ENCODE measurements at places on chromosomes 6 and 20.

DNA sequence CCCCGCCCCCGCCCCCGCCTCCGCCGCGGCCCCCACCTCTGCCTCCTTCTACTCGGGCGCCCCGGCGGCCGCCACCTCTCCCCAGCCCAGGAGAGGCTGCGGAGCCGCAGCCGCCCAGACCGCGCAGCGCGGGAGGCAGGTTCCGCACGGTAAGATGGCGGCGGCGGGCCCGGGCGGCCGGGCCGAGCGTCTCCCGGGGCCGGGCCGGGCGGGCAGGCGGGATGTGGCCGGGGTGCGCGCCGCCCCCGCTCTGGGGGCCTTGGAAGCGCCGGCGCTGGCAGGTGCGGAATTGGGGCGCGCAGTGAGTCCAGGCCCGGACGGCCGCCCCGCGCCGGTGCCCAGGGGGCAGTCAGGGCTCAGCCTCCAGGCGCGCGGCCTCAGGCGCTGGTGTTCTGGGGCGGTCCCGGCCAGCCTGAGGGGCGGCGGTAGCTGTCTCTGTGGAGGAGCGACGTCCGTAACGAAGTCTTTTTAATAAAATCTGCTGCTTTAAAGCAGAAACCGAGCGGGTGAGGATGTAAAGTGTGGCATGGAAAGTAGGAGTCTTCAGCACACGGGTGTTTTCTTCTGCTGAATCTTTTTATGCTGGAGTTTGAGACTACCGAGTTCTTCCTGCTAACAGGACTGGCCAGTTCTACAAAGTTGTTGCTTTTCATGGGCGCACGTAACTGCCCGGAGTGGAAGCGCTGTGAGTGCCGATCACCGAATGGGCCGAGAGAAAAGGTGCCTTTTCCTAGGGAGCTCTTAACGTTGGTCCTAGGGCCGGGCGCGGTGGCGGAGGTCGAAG is at the start of gene GID8:
GID8 (plus strand) TSS at position 43 of the 784 bp plus-strand sequence. CDS start 3,356 bp downstream, outside the sequence.
- DNase-seq, result peak; percentile 25

DNA sequence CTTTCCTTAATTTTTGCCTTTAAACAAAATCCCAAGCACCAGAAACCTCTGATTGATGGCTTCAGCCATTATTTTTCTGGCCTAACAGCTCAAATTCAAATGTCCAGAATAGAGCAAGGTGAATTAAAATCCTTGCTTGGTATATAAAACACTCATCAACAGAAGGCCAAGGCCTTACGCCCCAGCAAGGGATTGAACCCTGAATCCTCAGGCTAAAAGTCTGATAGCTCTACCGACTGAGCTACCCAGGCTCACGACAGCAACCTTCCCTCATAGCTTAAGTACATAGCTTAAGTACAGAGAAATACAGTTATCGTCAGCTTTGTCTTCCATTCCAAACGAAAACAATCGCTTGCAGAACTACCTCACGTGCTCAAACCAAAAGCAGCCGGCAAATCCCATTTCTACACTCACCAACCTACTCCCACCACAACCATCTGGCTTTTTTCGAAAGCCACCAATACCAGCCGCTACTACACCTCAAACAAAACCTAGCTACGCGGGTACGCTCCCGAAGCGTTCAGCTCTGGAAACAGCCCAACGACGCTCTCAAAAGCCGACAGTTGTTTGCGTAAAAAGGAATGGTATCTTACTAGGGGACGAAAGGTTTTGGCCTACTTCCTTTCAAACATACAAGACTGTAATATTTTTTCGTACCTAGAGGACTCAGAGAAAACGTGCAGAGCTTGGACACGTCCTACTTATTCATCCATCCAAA is 167.5 kb downstream of the GPX5 start:
- DNase-seq, result no peak

GRCh38 chr20:5540091-5540490 is 210.1 kb upstream of the SHLD1 start:
- no peak for DNase-seq

DNA sequence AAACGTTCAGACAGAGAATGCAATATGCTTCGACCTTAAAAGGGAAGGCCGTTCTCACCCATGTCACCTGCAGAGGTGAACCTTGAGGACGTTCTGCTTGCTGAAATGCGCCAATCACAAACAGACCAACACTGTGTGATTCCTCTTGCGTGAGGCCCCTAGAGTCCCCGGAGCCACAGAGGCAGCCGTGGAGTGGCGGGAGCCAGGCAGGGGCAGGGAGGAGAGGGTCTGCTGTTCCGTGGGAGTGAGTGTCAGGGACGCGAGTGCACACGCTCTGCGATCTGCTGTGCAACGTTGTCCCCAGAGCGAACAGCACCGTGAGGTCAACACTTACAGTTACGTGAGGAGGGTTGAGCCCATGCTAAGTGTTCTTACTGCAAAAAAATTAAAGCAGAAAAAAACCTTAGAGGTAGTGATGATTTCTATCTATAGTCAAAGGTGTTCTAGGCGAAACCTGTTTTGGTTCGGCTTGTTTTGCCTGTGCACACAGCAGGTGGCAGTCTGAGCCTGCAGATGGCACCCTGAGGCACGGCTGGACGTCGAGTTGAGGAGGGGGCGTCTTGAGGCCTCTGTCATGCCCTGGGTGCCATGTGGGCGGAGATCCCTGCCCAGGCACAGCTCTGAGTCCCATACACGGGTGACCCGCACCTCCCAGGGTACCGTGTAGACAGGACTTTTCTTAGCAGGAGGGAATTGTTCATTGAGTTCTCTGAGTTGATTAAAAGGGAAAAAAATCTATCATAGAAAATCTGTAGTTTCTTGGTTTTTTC is 71.7 kb upstream of the FRMD1 start:
- no peak for DNase-seq

DNA sequence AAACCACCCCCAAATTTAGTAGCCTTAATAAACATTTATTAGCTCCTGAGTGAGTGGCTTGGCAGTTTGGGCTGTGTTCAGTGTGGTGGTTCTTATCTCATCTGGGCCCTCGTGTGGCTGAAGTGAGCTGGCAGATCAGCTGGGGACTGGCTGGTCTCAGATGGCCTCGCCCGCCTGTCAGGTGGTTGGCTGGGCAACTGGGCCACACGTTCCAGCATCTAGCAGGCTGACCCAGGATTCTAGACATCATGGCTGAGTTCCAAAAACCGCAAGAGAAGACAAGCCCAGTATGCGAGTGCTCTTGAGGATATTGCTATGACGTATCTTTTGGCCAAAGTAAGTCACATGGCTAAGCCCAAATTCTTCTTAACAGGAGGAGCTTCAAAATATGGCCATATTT is 28.9 kb downstream of the EIF2S2 start:
- DNase-seq, result peak; percentile 64

- peak; percentile 62 for DNase-seq
Measured at GRCh38 chr6:38057994-38058393, 238.5 kb downstream of the ZFAND3 start.

DNA sequence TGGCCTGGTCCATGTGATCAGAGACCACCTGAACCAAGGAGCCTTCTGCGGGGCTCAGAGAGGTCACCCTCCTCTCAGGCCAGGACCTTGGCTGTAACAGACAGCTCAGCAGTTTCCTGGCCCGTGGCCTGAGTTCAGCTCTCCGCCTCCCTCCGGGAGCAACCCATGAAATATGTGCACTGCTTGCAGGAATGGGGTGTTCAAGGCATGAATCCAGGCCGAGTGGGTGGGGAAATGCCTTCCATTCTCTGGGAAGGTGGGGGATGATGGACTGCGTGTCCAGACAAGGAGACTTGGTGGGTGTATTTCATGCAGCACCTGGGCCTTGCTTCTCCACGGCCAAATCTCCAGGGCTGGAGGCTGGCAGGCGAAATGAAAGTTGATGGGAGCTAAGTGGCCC is 46.0 kb downstream of the SIRPA start:
- DNase-seq, result peak; percentile 16

DNA sequence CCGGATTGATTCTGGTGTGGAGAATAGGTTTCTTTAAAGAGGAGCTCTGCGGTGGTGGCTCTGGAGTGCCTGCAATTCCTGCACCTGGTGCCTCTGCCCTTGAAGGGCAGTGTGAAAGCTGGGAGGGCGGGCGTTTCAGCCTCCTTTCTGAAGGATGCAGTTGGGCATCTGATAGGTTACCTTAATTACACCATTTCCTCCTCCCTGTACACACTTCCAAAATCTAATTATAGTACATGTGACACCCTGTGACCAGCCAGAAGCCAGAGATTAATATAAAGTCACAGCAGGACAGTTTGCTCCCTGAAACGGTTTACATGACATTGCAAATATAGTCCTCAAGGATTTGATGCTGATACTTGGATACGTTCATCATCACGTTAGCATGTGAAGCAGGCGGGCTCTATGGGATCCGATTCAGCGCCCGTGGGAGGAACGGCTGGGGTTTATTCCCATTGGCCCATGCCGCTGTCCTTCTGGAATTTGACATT is 548.2 kb downstream of the QKI start:
- no peak for DNase-seq

DNA sequence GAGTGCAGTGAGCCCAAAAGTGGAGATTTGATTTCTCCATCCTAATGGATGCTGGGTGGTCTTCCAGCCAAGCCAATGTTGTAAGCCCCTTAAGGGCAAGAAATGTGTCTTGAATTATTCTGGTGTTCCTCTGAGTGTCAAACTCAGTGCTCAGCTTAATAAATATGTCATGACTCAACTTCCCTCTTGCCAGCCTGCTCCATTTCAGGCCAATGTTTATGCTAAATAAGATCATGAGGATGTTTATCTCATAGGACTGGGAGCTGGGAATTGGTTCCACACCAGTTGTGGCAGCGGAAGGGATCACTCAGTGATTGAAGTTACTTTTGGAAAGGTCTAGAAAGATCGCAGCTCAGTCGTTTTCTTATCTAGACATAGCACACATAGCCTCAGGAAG is 90.4 kb upstream of the ISM1 start:
- DNase-seq, result no peak

DNA sequence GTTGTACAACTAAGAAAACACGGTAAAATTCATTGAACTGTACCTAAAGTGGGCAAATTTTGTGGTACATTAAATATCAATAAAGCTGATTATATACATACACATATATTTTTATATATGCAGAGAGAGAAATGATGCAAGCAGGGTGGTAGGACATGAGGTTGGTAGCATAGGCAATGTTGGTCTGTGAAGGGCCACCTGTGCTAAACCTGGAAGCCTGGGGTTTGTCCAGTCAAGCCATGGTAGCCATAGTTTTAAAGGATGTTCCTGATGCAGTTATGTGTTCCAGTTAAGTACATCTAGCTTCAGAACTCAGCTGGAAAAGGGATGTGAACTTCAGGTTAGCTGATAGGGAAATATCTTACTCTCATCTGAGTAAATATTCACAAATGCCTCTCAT is 60.1 kb downstream of the TRIM38 start:
- DNase-seq, result no peak

GRCh38 chr6:26457264-26457805 is 420 bp upstream of the BTN2A1 start:
- DNase-seq, result no peak

- DNase-seq, result peak; percentile 14
Measured at GRCh38 chr6:110874880-110875547, 429 bp downstream of the AMD1 start.

DNA sequence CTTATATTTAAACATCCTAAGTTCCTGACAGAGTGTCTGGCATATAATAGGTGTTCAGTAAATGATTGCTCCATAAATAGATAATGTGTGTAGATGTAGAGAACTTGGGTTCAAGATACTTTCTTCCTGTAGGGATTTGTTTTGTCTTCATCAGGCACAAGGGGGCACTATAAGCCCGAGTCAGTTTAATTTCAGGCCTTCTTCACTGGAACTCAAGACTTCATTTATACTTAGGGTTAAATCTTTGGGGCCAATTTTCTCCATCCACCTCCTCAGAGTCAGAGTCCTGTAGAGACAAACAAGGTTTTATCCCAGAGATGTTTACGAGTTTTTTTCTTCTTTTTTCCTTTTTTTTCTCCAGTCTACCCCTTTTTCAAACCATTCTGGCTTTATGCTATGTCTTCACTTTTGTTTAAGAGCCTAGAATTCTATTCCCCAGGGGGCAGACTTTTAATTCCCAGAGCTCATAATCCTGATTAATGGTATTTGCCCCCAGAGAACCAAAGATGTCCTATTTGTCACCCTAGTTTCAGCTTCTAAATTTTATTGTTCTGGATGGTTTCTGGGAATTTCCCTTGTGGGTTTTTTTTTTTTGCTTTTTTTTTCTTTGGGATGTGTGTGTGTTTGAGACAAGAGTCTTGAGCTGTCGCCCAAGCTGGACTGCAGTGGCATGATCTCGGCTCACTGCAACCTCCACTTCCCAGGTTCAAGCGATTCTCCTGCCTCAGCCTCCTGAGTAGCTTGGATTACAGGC is 88.4 kb downstream of the HFE start:
- DNase-seq, result peak; percentile 66

GRCh38 chr6:136751522-136751956 is 40.7 kb downstream of the MAP3K5 start:
- DNase-seq, result peak; percentile 50

GRCh38 chr20:34582911-34583310 is 24.4 kb downstream of the MAP1LC3A start:
- DNase-seq, result no peak

DNA sequence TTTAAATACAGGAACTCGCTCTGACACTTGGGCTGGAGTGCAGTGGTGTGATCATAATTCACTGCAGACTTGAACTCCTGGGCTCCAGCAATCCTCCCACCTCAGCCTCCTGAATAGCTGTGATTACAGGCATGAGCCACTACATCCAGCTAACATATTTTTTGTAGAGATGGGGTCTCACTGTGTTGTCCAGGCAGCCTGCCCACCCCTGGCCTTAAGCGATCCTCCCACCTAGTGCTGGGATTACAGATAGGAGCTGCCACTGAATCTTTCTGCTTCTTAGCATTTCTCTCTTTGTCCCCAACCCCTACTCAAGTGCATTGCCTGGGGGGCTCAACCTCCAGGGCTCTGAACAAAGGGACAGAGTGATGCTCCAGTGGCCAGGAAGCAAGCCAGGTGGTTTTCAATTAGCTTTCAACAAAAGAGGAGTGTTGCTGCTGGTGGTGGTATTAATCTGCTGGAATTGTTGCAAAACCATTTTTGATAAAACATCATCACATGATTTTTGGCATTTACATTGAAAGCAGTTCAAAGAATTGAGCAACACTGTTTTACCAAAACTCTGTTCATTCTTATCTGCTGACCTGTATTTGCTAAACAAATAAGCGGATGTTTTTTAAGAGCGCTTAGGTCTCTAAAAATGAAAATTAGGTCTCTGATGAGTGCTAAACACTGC is 40.4 kb upstream of the BPIFA2 start:
- no peak for DNase-seq

DNA sequence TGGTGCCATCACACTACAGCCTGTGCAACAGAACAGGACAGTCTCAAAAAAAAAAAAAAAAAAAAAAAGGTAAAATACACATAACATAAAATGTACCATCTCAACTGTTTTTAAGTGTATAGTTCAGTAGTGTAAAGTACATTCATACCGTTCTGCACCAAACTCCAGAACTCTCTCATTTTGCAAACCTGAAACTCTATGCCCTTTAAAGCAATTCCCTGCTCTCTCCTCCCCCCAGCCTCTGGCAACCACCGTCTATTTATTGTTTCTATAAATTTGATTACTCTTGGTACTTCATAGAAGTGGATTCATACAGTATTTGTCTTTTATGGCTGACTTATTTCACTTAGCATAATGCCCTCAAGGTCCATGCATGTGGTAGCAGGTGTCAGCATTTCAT is 12.9 kb downstream of the RIPOR2 start:
- DNase-seq, result no peak

- peak; percentile 97 for DNase-seq
Measured at GRCh38 chr6:161038229-161039031, 46.9 kb downstream of the MAP3K4 start.

- DNase-seq, result peak; percentile 90
Measured at GRCh38 chr6:56911847-56912246, 43.1 kb upstream of the BEND6 start.

GRCh38 chr6:31776485-31776988 is 591 bp downstream of the VWA7 start:
- DNase-seq, result no peak

All from fibroblast of skin of right quadriceps (primary cell).